ENCODE measurements at places on chromosomes 2 and 18.

DNA sequence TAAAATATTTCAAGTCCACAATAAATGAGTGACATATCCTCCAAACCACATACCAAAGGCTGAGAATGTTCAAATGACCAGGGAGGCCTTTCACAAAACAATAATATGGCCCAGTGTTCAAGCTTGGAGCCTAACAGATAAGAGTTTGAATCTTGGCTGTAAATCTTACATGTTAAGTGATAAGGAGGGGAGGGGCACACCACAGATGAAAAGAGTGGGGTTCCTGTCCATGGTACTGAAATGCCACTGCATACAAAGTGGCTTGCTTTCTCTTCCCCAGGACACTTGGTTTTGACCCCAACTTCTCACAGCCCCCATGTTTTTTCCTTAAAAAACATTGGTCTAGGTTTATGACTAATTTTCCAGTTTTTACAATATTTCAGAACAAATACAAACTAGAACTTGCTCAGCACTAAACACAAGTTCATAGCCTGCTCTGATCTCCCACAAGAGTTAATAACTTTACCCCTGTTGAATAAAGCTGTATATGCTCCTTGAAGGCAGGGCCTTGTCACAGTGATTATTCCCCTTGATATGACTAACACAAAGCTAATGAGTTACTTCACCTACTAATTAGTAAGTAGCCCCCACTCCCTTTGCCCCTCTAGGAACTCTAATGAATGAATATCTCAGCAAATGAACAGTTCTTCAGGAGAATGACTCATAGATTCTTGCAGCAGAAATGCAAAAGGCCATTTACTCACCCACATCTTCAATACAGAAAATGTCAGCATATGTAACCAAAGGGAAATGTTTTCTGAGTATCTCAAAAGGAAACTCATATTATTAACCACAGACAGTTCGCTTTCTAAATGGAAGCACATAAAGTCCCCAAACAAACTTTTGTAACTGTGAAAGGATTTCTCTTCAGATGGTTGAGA, 142.2 kb downstream of the SATB2 start:
- no peak for DNase-seq

DNA sequence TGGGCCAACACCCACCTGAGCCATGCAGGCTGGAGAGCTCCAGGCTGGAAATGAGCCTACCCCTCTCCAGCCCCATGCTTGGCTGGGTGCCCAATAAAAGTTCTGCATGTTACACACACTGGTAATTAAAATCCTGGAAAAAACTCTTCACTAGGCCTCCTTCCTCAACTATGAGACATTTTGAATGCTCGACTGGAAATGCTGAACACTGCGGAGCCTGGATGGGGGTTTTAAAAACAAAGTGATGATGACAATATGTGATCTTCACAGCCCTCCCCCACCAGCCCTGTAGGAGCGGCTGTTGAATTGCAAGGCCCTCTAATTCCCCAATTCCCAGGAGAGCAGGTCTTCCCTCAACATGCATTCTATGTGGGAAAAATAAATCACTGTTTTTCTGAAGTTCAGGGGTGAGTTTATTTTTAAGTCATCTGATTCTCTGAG, 179.2 kb downstream of the TTC32 start:
- DNase-seq: no peak

- DNase-seq: no peak
These were observed 6.1 kb upstream of the GPC1 start for GRCh38 chr2:240429341-240429871.

DNA sequence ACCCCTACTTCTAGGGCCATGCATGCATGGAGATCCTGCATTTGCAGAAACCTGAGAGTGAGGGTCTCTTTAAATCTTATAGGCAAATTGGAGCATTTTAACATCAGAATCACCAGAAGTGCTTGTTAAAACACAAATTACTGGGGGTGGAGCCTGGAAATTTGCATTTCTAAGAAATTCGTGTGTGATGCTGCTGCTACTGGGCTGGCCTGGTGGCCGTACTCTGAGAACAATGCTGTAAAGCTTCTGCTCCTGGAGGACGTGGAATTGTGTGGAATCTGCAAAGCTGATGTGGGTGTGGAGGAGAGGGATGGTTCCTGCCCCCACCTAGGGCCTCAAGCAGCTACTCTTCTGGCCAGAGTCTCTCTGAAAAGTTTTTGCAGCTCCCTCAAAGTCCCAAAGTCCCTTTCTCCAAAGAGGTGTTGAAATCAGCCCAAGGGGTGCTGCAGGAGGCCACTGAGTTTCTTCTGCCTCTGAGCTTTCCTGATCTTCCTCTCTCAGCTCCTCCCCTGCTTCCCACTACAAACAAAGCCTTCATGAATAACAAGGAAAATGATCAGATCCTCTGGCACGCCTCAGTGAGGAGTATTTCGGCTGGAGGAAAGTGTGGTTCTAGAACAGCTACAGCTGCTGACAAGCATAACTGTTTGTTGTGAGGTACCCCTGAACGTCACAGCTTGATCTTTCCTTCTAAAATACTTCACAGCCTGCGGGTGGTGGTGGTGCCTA, 508.3 kb downstream of the CNTNAP5 start:
- no peak for DNase-seq

GRCh38 chr2:181052523-181052891, 72.1 kb downstream of the UBE2E3 start:
- no peak for DNase-seq

GRCh38 chr2:192948316-192948715, 753.6 kb upstream of the TMEFF2 start:
- DNase-seq: no peak

DNA sequence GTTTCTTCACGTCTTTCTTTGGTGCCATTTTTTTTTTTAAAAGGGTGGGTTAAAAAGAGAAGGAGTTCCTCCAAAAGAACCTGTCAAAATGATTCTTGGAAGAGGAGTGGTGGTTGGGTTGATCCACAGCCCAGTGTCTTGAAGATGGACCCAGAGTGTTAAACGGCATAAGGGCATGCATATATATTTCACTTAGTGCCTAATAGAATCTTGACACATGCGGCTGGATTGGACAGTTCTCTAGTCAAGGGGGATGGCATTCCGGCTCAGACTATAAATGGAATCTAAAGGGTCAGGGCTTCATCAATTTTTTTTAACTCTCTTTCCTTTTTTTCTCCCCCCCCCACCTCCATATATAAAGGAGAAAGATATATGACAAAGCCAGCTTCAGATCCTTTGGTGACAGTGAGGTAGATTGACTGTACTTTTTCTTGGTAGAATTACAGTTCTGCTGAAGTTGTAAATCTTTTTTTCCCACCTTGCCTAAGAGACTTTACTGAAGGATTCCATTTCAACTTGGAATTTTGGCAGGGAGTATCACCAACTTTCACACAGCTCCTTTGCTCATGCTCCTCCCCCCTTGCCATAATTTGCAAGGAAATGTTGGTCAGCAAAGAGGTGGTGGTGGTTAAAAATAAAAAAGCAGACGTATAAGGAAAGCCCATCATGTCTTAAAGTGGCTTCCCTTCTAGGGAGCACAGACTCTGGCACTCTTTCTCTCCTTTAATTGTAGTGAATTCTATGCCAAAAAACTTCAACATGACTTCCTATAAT, at the start of gene MYL1:
Gene MYL1 (minus strand): TSS at position 160 of the 774 bp plus-strand sequence. CDS start 132 bp downstream, at position 28.
- DNase-seq: no peak

DNA sequence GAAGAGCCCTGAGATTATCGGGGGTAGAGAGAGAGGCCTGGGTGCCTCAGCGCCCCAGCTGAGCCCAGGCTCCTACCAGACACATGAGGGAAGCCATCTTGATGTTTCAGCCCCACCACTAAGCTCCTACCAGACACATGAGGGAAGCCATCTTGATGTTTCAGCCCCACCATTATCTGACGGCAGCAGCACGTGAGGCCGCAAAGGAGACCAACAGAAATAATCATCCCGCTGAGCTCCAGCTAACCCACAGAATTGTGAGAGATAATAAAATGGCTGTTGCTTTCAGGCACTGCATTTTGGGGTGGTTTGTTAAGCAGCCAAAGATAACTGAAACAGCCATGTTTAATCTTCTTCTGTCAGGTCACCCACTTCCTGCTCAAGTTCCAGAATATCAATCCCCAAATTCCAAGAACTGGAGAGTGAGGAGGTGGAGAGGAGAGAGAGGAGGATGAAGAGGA, 29.3 kb upstream of the SOS1 start:
- DNase-seq: no peak

Data from stimulated activated CD4-positive, alpha-beta T cell treated with anti-CD3 and anti-CD28 coated beads, TNF-alpha, amount 100 ng/mL, for 1 hour (primary cell).